ENCODE measurements at places on chromosomes 7 and 10. TPM values are rescaled to one million over a fixed set of nuclear protein-coding genes. Genes with fewer than 3 reads are reported as not detected.

DNA sequence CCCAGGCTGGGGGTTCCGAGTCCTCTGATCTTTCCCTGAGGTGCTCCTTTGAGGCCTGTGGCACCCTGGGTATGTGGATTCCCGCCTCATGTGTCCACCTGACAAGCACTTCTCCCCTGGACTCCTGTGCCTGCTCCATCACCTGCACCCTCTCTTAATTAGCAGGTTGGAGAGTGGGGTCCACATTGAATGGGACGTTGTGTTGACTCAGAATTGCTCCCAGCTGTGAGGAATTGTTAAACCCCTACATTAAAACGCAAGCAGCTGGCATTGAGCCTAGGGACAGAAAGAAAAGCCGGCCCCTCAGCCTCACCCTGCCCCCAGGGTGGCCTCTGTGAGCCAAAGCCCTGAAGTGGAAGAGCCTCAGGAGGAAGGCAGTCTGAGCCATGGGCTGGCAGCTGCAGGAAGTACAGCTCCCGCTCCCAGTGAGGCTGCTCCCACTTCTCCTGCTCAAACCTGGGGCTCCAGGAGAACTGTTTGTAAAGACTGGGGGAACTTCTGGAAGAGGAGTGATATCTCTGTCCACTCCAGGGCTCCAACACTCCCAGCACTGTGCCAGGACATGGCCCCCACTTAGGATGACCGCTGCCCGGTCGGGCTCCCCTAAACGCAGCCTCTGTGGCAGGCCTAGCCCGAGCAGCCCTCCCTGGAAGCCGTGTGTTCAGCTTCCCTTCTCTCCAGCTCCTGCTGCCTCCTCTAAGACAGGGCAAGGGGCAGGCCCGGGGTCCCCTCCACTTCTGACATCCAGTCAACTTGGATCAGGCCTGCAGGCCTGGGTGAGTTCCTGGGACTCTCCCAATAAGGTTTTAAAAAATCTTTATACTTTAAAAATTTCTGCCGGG is 1.8 kb upstream of the OPN4 start:
- H3K27ac ChIP-seq = no peak overlapping the region
- no peak overlapping the region for H3K4me3 ChIP-seq
- DNase-seq = no peak
- H3K27me3 ChIP-seq = no peaks in the 10 kb centered on the region
- no peaks in the 10 kb centered on the region for H3K36me3 ChIP-seq

DNA sequence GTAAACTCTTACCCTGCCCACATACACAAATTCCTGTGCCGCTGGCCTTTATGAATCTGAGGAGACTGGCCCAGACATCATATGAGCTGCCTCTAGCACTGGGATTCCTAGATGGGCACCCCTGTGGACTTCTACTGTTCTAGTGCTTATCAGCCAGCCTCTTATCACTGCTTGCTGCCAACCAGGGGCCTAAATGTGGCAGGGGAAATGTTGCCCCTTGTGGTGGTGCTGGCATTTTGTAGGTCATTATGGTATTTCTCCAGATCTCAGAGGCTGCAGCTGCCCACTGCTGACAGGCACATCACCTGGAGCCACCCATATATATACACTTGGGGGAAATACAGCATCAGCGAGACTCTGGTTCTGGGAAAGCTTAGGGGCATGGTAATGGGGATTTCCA is 5.4 kb downstream of the SFR1 start:
- no peak overlapping the region for H3K27ac ChIP-seq
- no peak overlapping the region for H3K4me3 ChIP-seq
- DNase-seq = no peak
- no peaks in the 10 kb centered on the region for H3K36me3 ChIP-seq
- no peaks in the 10 kb centered on the region for H3K27me3 ChIP-seq

DNA sequence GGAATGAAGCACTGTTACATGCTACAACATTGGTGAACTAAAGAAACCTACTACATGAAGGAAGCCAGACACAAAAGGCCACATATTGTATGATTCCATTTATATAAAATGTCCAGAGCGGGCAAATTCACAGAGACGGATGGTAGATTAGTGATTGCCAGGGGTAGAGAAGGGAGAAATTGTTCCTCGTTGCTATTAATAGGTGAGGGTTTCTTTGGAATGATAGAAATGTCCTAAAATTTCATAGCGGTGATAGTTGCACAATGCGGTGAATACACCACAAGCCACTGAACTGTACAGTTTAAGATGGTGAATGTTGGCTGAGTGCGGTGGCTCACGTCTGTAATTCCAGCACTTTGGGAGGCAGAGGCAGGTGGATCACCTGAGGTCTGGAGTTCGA is 29.0 kb downstream of the DENND2A start:
- H3K4me3 ChIP-seq = no peak overlapping the region
- no peak overlapping the region for H3K27ac ChIP-seq
- H3K4me1 ChIP-seq = peaks cover 5% of the 10 kb centered on the region

Gene C7orf57
- total RNA-seq = not detected

GRCh38 chr7:41052736-41053135 is 650.2 kb downstream of the INHBA start:
- no peaks in the 10 kb centered on the region for H3K36me3 ChIP-seq
- no peak overlapping the region for H3K4me3 ChIP-seq
- no peak overlapping the region for H3K27ac ChIP-seq
- H3K27me3 ChIP-seq = no peaks in the 10 kb centered on the region
- H3K4me1 ChIP-seq = peaks cover 1% of the 10 kb centered on the region
- no peak for DNase-seq

Gene ATOH7
- total RNA-seq = 0.33 TPM

DNA sequence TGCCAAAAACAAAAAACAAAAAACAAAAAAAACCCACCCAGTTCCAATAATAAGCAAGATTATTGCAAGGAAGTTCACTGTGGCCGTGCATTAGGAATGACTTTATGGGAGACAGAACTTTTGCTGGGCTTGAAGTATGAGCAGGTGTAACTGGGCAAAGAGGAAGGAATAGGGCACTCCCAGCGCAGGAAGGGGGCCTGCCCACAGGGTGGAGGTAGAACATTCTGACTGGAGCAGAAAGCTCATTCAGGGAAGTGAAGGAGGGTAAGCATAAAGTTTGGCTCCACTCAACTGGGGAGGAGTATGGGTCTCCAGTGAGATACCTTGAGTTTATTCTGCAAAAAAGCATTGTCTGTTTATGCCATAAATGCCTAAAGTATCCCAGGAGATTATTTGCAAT is 42.1 kb upstream of the WIPF3 start:
- H3K4me3 ChIP-seq = no peak overlapping the region
- H3K36me3 ChIP-seq = no peaks in the 10 kb centered on the region
- H3K27me3 ChIP-seq = peaks cover 2% of the 10 kb centered on the region
- no peak overlapping the region for H3K27ac ChIP-seq
- no peaks in the 10 kb centered on the region for H3K4me1 ChIP-seq

- no peaks in the 10 kb centered on the region for H3K36me3 ChIP-seq
- peak overlapping the region; percentile 96 for H3K4me3 ChIP-seq
- peaks cover 37% of the 10 kb centered on the region for H3K4me1 ChIP-seq
Measured at GRCh38 chr10:14603534-14604102, 171.1 kb downstream of the FAM107B start.

- H3K4me3 ChIP-seq = peak overlapping the region; percentile 18
- H3K36me3 ChIP-seq = no peaks in the 10 kb centered on the region
- H3K4me1 ChIP-seq = peaks cover 13% of the 10 kb centered on the region
- no peak for DNase-seq
Measured at GRCh38 chr7:70681469-70682350, 450.2 kb upstream of the GALNT17 start.

DNA sequence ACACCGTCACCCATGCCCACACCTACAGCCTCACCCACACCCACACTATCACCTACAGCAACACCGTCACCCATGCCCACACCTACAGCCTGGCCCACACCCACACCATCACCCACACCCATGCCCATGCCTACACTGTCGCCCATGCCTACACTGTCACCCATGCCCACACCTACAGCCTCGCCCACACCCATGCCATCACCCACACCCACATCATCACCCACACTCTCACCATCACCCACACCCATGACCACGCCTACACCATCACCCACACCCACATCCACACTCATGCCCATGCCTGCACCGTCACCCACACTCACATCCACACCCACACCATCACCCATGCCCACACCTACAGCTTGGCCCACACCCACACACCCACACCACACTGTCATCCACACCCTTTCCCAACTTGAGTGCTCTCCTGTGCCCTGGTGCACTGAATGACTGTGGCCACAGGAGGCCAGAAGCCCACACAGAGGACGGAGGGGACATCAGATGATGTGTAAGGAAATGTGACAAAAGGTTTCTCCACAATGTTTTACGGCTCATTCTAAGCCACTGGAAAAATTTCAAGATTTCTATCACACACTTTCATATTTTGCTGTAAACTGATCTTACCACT is 153.3 kb downstream of the WDR37 start:
- no peaks in the 10 kb centered on the region for H3K4me1 ChIP-seq
- no peak for DNase-seq
- H3K36me3 ChIP-seq = no peaks in the 10 kb centered on the region
- H3K27me3 ChIP-seq = no peaks in the 10 kb centered on the region

DNA sequence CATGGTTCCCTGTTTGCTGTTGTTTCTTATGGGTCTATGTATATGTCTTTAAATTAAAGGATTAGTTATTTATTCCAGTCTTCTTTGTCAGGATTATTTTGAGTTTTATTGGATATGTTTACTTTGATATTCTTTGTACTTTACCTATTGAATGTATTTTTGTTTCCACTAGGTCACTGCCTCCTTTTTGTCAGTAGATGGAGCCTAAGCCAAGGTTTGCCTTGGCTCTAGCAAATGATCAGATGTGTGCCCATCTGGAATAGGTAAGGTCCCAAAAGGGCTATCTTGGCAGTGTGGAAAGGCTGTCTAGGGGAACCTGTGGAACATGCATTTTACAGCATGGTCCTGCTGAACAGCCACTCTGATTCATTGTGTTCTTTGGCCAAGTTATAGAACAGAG is 337.3 kb upstream of the GHITM start:
- H3K4me1 ChIP-seq = no peaks in the 10 kb centered on the region
- no peak overlapping the region for H3K27ac ChIP-seq
- H3K36me3 ChIP-seq = no peaks in the 10 kb centered on the region

DNA sequence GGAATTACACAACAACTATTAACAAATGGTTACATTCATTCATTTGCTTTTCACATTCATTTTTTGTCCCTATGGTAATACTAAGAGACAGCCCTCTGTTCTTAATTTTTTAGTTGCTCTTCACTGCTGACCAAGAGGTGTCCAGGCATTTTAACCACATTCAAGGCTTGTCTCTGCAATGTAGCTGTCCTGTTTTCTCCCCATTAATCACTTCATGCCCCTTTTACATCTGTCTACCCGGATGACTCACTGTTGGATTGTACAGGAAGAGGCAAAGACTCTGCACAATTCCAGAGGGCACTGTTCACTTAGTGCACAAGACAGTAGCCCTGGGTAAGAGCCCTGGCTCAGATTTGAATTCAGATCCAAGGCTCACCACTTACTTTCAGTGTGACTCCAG is 168.5 kb downstream of the NOC3L start:
- no peak for DNase-seq
- H3K4me3 ChIP-seq = no peak overlapping the region
- H3K27me3 ChIP-seq = no peaks in the 10 kb centered on the region
- no peaks in the 10 kb centered on the region for H3K36me3 ChIP-seq
- no peak overlapping the region for H3K27ac ChIP-seq

- no peak overlapping the region for H3K4me3 ChIP-seq
Measured at GRCh38 chr7:52080493-52080892, 763.9 kb upstream of the COBL start.

GRCh38 chr10:4819707-4820106 is 6.3 kb upstream of the AKR1E2 start:
- peaks cover 3% of the 10 kb centered on the region for H3K4me1 ChIP-seq
- no peaks in the 10 kb centered on the region for H3K36me3 ChIP-seq
- H3K27me3 ChIP-seq = no peaks in the 10 kb centered on the region

Gene PNLIPRP2
- not detected for total RNA-seq

Gene OR2A7
- 1.6 TPM for total RNA-seq

Gene ZNF316
- 14.3 TPM for total RNA-seq

- DNase-seq = no peak
- no peaks in the 10 kb centered on the region for H3K36me3 ChIP-seq
- no peaks in the 10 kb centered on the region for H3K27me3 ChIP-seq
- no peak overlapping the region for H3K4me3 ChIP-seq
- no peaks in the 10 kb centered on the region for H3K4me1 ChIP-seq
Measured at GRCh38 chr7:64636386-64636785, 29.5 kb upstream of the ZNF107 start.

DNA sequence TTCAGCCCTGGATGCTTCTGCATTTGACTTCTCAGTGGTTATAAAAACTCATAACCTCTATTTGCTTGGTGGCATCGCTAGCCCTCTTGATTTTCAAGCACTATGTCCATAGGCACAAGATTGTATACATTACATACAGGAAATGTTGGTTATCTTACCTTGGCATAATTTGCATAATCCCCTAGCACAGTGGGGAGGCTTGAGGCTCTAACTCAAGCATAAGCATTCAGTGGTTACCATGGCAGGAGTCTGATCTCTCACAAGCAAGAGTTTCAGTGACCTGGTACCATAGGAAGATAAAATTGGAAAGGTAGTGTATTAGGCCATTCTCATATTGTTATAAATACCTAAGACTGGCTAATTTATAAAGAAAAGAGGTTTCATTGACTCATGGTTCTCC is 121.8 kb downstream of the PLXDC2 start:
- no peak overlapping the region for H3K27ac ChIP-seq
- no peak for DNase-seq
- no peaks in the 10 kb centered on the region for H3K36me3 ChIP-seq
- H3K27me3 ChIP-seq = no peaks in the 10 kb centered on the region
- H3K4me1 ChIP-seq = peaks cover 2% of the 10 kb centered on the region
- no peak overlapping the region for H3K4me3 ChIP-seq

DNA sequence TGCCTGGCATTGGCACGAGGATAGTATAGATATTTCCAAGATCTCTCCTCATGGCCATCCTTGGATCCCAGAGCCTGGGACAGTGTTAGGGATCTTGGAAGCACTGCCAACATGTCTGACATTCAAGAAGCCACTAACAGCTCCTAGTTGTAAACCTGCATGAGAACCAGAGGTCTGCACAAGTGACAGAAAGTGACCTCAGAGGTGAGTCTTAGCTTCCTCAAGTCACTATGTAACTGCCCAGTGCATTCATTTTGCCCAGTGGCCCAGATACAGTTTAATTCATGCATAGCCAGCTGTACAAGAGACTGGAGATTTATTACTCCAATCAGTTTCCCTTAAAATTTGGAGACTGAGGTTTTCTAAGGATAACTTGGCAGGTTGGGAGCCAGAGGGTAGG is 16.7 kb downstream of the SUGCT start:
- H3K27me3 ChIP-seq = no peaks in the 10 kb centered on the region
- DNase-seq = no peak

Gene PDGFA
- total RNA-seq = 5.1 TPM

- no peak overlapping the region for H3K4me3 ChIP-seq
- DNase-seq = no peak
- no peaks in the 10 kb centered on the region for H3K4me1 ChIP-seq
- no peaks in the 10 kb centered on the region for H3K36me3 ChIP-seq
- no peaks in the 10 kb centered on the region for H3K27me3 ChIP-seq
Measured at GRCh38 chr10:10533437-10533836, 484.2 kb upstream of the CELF2 start.

DNA sequence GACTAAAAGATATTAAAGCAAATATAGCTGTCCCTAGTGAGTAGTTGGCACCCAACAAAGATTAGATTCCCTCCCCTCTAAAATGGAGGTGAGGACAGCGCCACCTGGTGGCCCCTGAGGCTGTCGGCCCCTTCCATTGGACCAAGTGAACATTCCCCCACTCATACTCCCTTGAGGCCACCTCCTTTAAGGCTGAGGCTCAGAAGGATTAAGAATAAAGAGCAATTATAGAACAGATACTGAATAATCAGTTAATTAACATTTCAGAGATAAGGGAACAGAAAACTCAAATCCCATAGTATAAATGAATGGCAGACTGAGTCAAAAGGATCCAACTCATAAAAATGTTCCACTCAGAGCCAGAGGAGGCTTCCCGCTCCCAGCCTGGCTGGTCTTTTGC is 130.4 kb upstream of the GHITM start:
- H3K4me1 ChIP-seq = no peaks in the 10 kb centered on the region
- DNase-seq = peak; percentile 47
- H3K4me3 ChIP-seq = no peak overlapping the region
- no peaks in the 10 kb centered on the region for H3K27me3 ChIP-seq
- H3K27ac ChIP-seq = no peak overlapping the region

Data from liver (tissue), 10 donors.